Caki2 (cell line): ENCODE measurements at places on chromosomes 2 and 18. TPM values are rescaled to one million over a fixed set of nuclear protein-coding genes. Genes with fewer than 3 reads are reported as not detected.
A peak's percentile ranks its signal among the peaks of the same experiment; 100 is the strongest.

DNA sequence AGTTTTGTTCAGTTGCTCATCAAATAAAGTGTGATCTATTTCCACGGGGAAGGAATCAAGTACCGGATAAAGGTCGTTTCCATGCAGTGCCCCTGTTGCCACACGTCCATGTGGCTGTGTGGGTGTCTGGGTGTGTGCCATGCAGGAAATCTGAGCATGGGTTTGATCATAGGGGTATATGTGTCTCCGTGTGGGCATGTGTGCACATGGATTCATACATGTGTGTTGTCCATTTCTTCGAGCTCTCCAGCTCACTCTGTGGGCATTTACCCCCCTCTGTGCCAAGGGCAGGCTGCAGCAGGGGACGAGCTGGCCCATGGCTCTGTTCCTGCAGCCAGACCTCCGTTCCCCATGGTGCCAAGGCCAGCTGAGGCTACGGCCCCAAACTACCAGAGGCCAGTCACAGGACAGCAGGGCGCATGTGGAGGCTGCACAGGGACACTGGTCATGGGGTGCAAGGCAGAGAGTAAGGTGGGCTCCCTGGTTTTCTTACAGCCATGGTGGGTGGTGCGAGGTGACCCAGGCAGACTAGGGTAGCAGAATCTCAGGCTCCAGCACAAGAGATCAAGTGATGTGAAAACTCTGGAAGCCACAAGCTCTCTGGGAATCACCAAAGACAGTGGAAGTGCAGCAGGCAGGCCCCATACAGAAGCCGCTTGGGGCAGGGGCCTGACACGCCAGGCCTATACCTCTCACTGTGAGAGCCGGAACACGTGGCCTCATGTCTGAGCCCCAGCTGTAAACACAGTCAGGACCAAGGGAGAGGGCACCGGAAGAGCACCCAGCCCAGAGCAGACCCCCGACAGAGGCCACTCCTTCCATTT, 66.4 kb upstream of the RAB6C start:
- DNase-seq = no peak

- DNase-seq = peak; percentile 99
Observed at GRCh38 chr2:132415915-132416722, 486 bp upstream of the GPR39 start.

DNA sequence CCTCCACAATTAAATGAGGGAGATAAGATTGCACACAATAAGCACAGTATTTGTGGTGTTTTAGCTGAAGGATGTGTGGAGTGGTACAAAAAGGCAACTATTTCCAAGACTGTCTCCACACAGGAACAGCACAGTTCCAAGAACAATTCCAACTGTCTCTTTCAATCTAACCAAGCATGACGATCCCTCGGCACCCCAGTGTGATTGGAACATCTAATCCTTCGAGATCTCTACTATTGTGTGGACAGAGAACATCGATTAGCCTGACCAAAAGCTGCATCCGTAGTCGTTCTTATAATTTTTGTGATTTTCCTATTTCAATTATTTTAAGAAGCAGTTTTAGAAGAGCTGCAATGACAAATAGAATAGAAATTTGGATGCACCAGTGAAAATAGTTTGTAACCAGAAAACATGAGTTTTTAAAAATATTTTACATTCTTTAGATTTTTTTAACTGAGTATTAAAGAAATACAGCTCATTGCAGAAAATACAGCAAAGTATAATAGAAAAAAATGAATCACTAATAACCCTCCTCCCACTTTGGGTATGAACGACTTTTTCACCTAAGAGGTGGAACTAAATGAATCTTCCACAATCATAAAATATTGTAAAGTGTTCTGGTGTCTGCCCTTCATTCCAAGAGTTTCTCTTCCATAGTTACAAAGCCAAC, 76.4 kb upstream of the CABLES1 start:
- no peak for DNase-seq

GRCh38 chr2:229088517-229088913, 182.6 kb downstream of the PID1 start:
- no peak for DNase-seq

DNA sequence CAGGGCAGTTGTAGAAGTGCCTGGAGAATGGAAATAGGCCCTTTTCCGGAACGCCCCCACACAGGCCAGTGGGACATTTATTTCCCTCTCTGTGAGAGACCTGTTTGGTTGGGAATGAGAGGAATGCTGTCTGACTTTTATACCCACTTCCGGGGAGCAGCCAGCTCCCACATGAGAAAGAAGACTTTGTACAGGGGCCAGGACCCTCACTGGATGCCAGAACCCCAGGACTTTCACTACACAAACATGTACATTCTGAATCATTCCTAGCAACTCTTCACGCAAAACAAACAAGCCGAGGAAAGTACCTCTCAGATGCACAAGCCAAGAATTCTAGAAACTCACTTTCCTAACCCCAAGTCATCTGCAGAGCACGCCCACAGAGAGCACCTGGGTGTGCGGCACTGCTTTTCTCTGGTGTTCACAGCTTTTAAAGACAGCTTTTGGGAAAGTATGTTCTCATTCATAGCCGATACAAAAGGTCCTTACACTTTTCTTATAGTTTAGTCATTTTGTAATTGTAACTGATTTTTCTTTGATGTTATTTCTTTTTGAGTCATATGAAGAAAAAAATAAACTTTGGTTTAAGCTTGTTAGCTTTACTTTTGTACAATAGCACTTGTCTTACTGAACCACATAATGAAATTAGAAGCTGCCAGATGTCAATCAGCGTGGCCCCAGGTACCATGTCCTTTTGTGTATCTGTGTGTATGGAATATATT, 856.1 kb upstream of the ID2 start:
- DNase-seq = peak; percentile 74

DNA sequence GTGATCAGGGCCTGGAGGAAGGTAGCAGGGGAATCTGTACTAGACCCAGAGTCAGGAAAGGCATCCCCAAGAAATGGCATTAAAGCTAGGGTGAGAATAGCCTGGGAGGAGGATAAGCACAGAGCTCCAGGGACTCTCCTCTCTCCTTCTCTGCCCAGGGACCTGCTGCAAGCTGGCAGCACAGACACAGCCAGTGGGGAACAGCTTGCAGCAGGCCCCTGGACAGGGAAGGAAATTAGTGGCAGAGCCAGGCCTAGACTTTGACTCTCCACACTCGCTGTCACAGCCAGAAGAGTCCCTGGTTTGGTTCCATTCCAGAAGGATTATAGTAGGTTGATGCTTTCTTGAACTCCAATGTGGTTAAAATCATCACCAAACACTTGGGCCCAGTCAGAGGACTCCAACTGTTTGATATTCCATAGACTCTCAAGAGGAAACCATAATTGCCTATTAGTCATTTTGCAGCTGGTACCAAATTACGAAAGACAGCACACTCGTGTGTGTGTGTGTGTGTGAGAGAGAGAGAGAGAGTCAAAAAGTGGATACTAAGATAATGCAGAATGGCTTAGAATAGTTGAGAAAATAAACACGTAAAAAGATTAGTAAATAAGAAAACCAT, 95.5 kb upstream of the ATP8B1 start:
- DNase-seq = no peak

DNA sequence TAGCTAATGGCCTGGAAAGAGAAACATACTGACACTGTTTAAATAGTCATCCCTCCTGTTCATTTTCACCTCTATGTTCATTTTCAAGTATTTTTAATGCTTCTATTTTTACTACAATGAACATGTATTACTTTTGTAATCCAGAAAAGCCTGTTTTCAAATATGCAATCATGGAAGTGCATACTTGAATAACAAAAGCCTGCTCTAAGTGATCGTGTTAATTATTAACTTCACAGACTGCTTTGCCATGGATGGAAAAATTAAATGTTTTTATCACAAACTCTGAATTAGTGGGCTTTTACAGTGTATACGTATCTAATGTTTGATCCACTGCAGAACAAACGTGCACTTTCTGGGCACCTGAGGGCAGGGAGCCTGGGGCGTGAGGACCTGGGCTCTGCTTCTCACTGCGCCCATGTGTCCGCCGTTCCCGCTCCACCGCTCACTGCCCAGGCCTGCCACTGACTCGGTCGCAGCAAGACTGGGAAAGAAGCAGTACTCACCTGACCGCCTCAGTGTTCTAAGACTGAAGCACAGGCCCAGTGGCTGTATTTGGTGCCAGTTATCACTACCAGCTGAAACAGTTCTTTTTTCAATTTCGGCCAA, 80.6 kb downstream of the UXS1 start:
- peak; percentile 75 for DNase-seq

FEV gene
- total RNA-seq = not detected in 2 replicates

DNA sequence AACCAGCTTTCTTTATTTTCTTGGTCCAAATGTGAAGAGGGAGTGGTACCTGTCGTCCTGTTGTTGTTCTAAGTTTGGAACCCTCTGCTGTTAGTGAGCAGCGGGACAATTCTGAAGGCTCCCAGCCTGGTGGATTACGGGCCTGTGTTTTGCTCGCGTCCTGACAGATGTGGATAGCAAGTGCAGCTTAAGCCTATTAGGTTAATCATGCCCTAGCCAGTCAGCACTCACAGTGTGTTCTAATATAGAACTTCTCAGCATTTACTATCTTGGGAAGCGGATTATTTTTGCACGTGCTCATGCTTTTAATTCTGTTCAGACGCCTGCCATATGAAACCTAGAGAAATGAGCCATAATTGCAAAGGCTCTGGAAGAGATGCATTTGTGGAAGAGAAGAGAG, at the start of gene PCARE:
Gene PCARE (minus strand): TSS at position 113 of the 400 bp plus-strand sequence. CDS start 262 bp downstream, outside the sequence.
- no peak for DNase-seq

TLX2 gene
- not detected in 2 replicates for total RNA-seq

PSMD1 gene
- total RNA-seq = 32.6 and 37.6 TPM in 2 replicates

GRCh38 chr2:78355967-78356366, 669.5 kb upstream of the REG3G start:
- no peak for DNase-seq

CERKL gene
- total RNA-seq = 0.52 and 1.6 TPM in 2 replicates

INPP4A gene
- 8.9 and 19.0 TPM in 2 replicates for total RNA-seq

DNA sequence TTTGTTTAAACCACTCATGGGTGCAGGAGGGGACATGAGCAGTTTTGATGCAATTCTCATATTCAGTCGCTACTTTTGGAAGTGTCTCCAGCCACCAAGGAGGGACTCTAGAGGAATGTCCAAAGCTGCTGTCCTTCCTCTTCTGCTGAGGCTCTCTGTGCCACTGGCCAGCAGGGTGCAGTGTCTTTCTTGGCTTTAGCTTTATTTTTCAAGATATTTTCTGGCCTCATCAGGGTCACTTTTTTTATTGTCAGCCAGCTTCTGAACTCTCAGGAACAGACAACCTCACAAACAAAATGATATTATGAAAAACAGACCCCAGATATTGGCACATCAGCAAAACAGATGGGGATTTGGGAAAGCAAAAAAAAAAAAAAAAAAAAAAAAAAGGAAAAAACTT, 289.3 kb upstream of the ZSWIM2 start:
- peak; percentile 31 for DNase-seq

SPC25 gene
- 32.0 and 52.0 TPM in 2 replicates for total RNA-seq

NIF3L1 gene
- total RNA-seq = 57.7 and 87.3 TPM in 2 replicates

- DNase-seq = no peak
Observed at GRCh38 chr2:239114616-239115265, 266.9 kb downstream of the TWIST2 start.

TANK gene
- 46.8 and 55.1 TPM in 2 replicates for total RNA-seq

PARD6G gene
- total RNA-seq = 1.2 and 1.3 TPM in 2 replicates

- DNase-seq = no peak
Observed at GRCh38 chr18:25187521-25188192, 164.3 kb downstream of the ZNF521 start.

- no peak for DNase-seq
Observed at GRCh38 chr2:126797622-126798275, 100.9 kb upstream of the TEX51 start.

- no peak for DNase-seq
Observed at GRCh38 chr2:85648619-85649018, 19.4 kb downstream of the SFTPB start.

DNA sequence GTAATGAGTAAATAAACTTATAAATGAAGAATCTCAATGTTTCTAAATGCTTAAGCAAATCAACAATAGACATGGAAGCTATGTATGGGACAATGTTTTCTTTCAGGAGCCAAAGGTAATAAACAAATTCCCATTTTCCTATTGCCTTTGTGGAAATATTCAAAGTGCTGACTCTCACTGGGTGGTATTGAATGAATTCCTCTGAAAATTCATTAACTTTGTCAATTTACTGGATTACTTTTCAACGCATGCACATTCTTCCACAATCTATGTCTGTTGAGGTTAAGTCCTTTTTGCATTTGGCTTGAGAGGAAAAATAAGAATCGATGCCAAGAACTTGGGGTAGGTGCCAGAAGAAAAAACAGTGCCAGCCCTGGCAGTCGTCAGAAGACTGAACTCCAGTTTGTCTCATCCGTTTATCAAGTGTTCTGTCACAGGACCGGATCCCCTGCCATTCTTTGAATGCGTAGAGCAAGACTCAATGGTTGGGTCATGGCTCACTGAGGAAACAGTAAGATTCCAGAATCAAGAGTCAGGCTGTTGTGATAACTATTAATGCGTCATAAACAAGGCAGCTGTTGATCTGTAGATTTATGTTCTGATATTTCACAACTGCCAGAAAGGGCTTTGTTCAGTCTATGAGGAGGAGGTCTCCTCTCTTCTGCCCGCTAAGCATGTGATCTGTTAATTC, 133.3 kb downstream of the GFPT1 start:
- DNase-seq = no peak

DNA sequence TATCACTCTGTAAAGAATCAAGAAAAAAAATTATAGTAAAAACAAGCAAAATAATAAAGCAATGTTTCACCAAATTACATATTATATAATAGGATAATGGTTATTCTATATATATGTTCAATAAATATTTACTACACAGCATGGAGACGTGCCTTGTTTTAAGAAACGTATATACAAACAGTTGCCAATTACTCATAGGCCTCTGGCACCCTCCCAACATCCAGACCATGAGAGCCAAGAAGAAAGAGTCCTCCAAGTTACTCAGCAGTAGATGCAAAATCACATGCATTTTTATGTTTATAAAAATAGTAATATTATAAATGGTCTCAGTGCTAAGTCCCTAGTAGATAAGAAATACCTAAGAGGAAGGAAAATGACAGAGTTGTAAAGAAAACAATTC, 64.8 kb downstream of the REV1 start:
- DNase-seq = no peak

DNA sequence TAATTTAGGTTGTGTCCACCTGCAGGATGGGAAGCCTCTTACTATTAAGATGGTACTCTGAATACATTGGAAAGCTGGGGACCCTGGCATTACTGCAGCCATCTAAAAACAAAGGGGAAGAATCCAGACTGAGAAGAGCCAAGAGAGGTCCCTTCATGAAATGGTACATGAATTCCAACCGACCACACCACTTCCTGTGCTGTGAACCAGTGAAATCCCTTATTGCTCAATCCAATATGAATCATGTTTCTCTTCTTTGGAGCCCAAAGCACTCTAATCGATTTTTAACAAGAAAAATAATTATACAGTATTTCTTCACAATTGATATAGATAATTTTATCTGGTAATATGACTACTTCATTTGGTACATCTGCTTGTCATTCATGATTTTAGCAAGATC, 479.7 kb upstream of the RAB6C start:
- DNase-seq = no peak
